T follicular helper cell (primary cell): ENCODE measurements at places on chromosomes 16 and 17.

- peak; percentile 58 for DNase-seq
Measured at GRCh38 chr17:29567554-29568330, 759 bp upstream of the TP53I13 start.

GRCh38 chr16:23434380-23434779 is 18.6 kb downstream of the COG7 start:
- DNase-seq: no peak

- no peak for DNase-seq
Measured at GRCh38 chr16:73804456-73804855, 492.2 kb upstream of the PSMD7 start.

DNA sequence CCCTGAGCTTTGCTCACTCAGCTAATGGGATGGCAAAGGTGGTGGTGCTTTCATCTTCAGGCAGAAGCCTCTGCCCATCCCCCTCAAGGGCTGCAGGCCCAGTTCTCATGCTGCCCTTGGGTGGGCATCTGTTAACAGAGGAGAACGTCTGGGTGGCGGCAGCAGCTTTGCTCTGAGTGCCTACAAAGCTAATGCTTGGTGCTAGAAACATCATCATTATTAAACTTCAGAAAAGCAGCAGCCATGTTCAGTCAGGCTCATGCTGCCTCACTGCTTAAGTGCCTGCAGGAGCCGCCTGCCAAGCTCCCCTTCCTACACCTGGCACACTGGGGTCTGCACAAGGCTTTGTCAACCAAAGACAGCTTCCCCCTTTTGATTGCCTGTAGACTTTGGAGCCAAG is 5.7 kb upstream of the MAPK8IP3 start:
- no peak for DNase-seq

GRCh38 chr17:36095992-36096391 is 6.0 kb upstream of the CCL3 start:
- no peak for DNase-seq

DNA sequence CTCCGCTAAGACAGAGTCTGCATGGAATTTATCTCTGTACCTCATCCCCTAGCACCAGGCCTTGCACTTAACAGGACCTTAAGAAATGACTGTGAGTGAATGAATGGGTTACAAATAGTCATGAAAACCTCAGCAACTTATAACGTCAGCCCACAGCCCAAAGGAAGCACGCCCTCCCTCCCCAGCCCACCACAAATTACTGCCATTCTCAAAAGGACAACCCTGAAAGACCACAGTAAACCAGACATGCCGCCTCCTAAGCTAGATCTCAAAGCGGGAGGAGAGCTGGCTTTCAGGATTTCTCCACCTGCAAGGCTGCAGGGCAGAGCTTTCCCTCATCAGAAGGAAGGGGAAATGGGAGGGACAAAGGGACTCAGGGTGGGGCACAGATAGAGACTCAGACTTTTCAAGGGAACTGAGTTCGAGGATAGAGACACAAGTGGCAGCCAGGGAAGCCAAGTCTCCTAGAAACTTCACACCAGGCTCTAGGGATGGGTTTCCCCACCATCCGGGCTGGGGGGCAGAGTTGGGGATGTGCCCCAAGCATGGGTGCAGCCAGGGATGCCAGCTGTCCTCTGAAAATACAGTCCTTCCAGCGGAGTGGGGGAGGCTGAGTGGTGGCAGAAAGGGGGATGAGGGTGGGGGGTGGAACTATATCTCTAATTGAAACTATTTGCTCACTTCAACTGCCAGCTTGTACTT is 56.7 kb downstream of the PLXDC1 start:
- DNase-seq: no peak

DNA sequence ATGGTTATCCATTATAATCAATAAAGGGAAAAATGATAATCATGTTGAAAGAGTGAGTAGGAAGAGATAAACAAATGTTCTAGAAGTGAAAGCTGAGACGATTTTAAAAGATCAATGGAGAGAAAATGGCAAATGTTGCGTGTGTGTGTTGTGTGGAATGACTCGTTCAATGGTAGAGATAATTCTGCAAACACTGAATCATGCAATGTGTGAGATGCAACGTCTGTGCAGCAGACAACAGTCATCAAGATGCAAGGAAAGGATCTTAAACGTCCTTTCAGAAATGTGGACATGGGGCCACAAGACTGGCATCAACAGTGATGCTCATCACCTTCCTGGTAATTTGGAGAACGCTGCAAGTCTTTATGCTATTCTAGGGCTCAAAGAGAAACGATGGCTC is 124.4 kb downstream of the CDYL2 start:
- DNase-seq: no peak

DNA sequence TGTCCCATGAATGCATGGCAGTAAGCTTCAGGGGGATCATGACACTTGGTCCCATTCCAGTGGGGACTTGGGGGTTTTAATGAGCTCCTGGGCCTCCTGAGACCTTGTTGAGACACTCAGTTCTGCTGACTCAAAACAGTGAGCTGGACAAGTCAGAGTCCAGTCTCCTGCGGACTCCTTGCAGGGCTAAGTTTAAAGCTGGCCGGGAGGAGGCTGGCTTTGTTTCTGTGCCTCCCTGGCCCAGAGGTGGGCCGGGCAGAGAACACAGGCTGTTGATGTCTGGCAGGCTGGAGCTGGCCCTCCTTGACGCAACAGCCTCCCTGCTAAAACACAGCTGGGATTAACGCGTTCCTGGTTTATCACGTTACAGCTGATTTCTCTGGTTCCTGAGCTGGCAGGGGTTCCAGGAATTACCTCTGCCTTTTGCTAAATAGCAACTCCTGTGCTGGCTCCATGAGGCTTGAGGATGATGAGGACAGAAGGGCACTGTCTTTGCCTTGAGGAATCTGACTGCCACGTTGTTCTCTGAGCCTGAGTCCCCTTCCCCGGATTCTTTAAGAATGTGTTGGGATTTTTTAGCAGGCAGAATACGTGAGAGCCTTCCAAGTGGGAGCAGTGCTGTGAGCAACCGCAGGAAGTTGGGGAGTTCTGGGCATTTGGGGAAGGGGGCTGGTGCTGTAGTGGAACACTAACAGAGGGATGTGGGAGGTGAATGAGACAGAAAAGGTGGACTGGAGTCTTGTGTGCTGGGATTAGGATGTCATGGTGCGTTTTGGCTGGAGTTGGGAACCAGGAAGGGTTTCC is 2.0 kb downstream of the GPT2 start:
- DNase-seq: no peak

GRCh38 chr16:9695152-9695551 is 487.1 kb downstream of the GRIN2A start:
- DNase-seq: no peak

DNA sequence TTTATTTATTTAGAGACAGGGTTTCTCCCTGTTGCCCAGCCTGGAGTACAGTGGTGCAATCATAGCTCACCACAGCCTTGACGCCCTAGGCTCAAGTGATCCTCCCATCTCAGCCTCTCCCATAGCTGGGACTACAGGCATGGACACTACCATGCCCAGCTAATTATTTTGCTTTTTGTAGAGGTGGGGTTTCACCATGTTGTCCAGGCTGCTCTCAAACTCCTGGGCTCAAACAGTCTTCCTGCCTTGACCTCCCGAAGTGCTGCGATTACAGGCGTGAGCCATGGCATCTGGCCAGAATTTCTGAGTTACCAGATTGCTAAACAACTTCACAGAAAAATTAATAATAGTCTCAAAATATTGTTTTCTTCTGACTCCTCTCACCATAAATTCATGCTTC is 21.7 kb downstream of the MOSMO start:
- no peak for DNase-seq

DNA sequence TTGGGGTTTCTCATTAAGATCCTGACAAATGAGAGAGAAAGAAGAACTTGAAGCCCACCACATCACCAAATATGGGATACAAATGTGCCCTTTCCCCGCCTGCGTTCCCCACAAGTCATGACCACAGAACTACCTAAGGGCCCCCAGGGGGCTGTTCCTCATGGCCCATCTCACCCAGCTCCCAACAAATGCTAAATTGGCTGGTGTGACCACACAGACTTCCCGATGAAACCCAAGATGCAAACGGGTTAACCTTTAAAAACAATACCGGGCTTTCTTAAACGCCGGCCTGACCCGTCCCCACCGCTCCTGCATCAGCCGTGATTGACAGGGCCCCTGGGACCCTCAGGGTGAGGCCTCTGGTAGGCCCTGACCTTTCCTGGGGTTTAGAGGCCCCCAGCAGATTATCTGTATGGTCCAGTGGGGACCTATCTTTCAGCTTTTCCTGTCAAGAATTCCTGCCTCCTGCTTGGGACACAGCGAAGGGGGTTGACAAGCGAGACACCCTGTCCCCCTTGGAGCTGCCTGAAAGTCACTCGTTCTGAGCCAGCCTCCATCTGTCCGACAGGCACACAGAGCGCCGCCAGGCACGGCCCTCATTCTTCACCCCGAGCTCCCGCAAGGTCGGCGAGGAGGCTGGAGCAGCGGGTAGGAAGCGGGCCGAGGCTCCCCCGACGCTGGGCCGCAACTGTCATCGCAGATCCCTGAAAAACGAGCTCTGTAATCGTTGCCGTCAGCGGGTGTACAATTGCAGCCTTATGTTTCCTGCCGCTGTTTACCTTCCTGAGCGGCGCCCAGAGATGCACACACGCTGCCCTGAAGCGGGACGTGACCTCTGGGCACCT is 300.1 kb downstream of the FOXL1 start:
- no peak for DNase-seq

DNA sequence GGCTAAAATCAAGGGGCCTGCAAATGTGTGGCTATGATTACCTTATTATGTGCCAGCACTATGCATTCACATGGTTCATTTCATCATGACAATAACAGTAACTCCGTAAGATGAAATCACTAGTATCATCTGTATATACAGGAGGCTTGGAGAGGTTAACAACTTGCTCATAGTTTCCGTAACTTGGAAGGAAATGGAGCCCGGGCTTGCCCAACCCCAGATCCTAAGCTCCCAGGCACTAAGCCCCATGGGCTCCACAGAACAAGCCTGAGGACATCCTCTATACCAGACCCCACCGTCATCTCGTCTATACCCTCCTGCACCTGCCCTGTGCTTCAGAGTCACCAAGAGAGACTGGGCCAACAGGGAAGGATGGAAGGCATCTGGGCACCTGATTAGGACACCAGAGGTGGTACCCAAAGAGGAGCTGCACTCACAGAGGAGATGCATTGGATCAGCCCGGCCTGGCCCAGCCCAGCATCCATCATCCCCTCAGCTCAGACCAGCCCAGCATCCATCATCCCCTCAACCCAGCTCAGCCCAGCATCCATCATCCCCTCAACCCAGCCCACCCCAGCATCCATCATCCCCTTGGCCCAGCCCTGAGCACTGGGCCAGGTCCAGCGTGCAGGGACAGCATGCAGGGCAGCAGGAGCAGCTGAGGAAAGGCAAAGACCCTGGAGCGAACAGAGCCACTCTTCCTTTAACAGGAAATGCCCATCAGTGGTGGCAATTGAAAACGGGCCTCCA is 28.5 kb downstream of the NSMCE1 start:
- no peak for DNase-seq

DNA sequence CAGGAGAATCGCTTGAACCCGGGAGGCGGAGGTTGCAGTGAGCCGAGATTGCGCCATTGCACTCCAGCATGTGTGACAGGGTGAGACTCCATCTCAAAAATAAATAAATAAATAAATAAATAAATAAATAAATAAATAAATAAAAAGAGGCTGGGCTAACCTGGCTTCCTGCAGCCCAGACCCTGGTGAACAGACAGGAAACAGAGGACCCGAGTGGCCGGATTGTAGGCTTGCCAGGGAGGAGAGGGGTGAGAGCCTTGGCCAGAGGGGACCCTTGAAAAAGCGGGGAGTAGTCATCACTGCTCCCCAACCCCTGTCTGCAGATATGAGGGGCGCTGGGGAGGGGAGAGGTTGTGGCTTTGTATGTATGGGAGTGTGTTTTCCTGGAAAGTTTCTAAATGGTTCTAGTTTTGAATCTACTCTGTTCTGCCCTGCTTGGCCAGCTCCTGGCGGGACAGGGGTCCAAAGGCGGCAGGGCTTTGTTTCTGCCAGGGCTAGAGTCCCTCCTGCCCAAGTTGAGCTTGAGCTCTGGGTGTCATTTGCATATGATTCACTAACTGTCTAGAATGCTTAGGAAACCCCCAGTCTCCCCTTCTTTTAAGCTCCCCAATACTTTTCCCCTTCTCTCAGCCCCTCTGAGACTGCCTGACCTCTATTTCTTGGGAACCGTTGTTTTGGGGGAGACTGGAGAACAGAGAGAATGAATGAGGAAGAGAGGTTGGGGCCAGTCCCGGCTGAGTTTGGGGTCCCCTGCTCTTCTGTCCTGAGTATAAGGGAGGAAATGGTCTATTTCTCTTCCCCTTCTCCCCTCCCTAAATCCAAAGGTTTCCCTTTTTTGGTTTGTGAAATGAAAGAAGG is 16.4 kb downstream of the RARA start:
- no peak for DNase-seq

DNA sequence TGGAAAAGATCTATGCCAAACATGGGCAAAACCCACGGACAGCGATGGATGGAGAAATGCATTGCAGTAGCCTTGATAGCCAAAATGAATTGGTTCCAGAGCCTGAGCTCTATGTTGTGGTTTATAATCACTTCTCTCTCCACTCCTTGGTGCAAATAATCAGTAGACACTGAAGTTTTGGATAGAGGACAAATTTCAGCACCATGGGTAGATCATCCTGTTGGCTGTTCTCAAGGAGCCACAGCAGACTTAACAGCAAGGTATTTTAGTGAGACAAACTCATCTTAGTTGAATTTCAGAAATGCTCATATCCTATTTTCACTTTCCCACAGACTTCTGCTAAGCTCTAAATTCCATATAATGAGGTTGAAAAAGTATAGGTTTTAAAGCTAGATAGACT is 88.3 kb upstream of the CCL1 start:
- DNase-seq: no peak

DNA sequence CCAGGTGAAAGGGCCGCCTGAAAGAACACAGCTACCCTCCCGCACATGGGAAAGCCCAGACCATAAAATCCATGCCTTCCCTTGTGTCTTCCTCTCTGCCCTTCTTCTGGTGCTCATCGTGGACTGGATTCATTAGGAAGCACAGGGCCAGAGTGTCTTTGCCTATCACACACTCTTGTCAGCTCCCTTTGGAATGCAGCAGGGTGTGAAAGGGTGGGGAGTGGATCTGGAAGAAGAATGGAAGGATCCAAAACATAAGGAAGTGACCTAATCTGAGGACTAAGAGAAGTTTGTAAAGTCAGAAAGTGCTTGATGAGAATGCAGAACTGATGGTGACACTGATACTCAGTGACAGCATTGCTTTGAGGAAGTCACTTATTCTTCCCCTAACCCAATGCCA is 1147.3 kb upstream of the GOT2 start:
- DNase-seq: no peak

- no peak for DNase-seq
Measured at GRCh38 chr17:10297691-10298090, 75.1 kb downstream of the MYH13 start.

- DNase-seq: no peak
Measured at GRCh38 chr16:88440686-88441405, 12.2 kb upstream of the ZFPM1 start.

- no peak for DNase-seq
Measured at GRCh38 chr16:81523387-81524115, 78.9 kb downstream of the CMIP start.

GRCh38 chr17:81577278-81578000 is 25.3 kb upstream of the FAAP100 start:
- no peak for DNase-seq

- DNase-seq: no peak
Measured at GRCh38 chr17:48734333-48735061, 5.9 kb upstream of the HOXB13 start.
